Effector memory CD8-positive, alpha-beta T cell (primary cell): ENCODE measurements at places on chromosomes 3 and 15.

GRCh38 chr3:17489139-17489538 lies 253.3 kb downstream of the TBC1D5 start:
- no peak for DNase-seq

- no peak for DNase-seq
Measured at GRCh38 chr3:133169331-133170068, 131.3 kb downstream of the TMEM108 start.

- DNase-seq, result no peak
Measured at GRCh38 chr3:71641674-71642073, 58.1 kb upstream of the FOXP1 start.

DNA sequence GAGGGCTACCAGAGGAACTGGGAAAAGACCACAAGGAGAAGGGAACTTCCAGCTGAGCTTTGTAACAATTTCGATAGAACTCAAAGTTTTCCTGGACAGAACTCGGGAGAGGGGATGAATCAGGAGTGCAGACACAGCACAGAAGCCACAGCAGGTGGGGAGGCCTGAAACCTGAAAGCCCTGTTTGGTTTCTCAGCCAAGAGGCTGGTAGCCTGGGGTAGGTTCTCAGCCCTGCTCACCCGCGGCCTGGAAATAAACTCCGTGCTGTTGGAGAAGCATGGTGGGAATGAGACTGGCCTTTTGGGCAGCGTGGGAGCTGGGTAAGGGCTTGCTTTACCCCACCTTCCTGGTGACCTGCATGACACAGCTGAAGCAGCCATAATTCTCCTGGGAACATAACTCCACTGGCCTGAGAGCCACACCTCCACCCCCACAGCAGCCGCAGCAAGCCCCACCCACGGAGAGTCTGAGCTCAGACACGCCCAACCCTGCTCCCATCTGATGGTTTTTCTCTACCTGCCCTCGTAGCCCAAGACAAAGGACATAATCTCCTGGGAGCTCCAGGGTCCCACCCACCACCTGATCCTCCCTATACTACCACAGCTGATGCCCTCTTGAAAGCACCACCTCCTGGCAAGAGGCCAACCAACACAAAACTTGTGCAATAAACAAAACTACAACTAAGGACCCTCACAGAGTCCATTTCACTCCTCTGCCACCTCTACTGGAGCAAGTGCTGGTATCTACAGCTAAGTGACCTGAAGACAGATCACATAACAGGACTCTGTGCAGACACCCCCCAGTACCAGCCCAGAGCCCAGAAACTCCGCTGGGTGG lies 52.5 kb upstream of the CHRM5 start:
- no peak for DNase-seq

DNA sequence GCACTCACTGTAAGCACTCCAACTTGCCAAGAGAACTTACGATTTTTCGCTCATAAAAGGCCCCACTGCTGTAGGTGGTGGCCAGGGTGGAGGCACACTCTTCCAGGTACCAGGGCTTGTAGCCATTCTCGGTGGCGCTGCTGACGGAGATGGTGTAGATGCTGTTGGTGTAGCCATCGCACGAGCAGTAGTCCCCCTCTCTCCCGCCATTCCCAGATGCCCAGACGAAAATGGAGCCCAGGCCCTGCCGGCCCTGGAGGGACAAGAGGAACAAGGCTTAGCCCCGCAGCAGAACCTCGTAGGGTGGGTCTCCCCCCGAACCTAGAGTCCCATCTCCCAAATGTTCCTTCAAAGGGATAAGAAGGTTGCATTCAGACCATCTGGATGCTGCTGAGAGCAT lies 96.3 kb downstream of the PCSK6 start:
- DNase-seq, result no peak
